ENCODE measurements at places on chromosomes 1 and 21.

- DNase-seq: no peak
Observed at GRCh38 chr1:85465786-85466134, 801 bp upstream of the DDAH1 start.

- DNase-seq: no peak
Observed at GRCh38 chr1:217747156-217747769, 116.1 kb downstream of the SPATA17 start.

DNA sequence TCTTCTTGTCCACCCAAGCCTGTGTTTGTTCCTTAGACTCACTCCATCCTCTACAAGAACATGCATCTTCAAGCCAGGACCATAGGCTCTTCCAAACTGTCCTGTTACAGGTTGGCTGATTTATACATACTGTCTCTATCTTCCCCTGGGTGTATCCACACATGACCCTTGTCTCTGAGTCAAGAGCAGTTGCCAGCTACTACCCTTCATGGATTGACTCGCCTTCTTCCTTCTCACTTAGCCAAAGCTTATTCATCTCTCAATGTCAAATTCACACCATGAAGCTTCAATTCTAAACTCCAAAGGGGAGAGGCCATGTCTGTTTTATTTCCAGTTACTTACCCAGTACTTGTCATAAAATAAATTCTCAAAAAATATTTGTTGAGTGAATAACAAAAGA lies 64.1 kb upstream of the CACHD1 start:
- DNase-seq: no peak

DNA sequence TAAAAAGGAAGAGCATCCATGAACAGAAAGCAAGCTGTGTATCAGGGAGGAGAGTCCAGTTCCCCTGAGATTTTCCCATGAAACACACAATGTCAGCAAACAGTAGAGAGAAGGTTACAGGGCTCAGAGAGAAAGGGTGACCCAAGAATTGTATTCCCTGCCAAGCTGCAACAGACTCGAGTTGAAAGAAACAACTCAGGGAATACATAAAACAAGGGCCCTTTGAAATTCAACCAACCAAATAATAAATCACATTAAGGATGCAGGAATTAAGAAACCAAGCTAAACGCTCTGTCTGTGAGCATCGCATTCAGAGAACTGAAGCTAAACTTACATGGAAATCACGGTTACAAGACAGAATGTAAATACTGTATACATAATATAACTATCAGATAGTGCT lies 20.2 kb downstream of the S100A16 start:
- DNase-seq: no peak

DNA sequence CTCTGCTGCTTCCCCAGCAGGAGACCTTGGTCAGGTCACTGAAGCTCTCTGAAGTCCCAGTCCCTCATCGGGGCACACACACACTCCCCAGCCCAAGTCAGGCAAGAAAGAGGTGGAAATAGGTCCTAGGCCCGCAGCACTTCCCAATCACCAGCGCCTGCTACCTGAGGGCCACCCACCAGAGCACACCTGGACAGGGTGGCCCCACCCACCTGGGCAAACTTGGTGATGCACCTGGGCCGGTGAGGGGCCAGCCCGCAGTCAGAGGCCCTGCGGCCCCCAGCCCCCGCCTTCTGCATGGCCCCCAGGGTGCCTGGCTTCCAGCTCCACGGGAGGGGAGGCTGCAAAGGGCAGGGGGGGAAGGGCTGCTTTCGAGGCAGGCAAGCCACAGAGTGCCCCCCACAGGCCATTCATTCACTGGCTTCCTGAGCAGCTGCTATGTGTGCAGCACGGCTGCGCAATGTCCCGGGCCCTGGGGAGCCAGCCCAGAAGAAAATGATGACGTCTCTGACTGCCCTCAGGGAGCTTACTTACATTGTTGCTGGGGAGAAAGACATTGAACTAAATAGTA lies 4.7 kb downstream of the SH2D5 start:
- DNase-seq: no peak

DNA sequence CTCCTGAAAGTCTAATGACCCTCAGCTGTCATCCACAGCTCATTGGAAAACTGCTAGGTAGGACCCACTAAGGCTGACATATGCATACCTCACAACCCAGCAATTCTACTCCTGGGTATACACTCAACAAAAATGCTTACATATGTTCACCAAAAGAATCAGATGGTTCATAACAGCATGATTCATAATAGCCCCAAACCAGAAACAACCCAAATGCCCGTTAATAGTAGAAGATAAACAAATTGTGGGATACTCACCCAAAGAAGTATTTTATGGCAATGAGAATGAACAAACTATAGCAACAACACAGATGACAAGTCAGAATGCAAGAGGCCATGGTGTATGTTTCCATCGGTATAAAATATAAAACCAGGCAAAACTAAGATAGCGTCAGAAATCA lies 124.6 kb downstream of the HLCS start:
- DNase-seq: no peak

DNA sequence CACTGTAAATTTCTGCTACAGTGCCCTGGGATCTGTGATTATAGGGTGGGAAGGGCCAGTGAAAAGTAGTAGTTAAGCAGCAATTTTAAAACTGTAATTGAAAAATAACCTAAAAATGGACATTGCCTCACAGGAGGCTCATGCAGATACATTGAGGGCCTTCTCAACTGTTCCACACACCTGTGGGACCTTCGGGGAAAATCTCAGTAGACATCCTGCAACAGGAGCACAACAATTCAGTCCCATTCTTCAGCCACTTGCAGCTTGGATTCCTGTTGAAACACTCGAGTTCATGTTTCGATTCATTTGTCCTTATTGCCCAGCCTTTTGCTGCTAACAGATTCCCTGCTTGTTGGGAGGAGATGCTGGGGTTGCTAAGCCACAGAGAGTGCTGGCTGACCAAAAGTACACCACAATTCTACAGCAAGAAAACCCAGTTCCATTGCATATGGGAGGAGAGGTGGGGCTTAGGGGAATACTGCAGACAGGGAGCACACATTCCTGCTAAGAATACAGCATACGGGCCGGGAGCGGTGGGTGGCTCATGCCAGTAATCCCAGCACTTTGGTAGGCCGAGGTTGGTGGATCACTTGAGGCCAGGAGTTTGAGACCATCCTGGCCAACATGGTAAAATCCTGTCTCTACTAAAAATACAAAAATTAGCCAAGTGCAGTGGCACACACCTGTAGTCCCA lies 4.5 kb downstream of the TMCC2 start:
- no peak for DNase-seq

- DNase-seq: no peak
Observed at GRCh38 chr21:33976082-33977016, 60.7 kb upstream of the ATP5PO start.

GRCh38 chr1:45854724-45855123 lies 51.3 kb downstream of the MAST2 start:
- DNase-seq: no peak

DNA sequence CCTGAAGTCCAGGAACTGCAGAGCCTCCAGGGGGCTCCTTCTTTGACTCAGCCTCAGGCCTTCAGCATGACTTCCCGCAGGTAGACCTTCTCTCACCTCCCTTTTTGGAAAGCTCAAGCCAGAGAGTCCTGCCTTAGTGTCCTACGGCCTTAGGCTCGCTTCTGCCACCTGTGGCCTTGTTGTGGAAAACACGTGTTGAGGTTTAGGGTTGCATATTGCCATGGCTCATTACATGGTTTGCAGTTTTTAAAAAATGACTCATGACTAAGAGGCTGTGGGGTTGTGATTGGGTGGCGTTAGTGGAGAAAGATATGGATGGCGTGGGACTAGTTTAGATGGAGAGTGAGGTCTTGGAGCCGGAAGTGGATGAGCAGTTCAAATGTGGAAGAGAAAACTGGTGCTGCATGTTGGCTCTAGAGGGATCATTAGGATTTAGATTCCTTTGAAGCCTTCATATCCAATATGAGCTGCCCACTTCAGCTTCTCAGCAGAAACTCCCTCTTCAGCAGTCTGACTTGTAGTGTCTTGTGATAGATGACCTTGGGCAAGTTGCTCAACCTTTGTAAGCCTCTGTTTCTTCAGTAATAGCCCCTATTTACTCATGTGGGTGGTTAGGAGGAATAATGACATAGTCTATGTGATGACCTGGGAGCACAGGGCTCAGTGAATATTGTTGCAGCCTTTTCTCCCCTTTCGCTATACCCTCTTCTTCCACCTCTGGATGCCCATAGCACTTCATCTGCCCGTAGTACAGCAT lies 6.5 kb upstream of the FGGY start:
- DNase-seq: no peak

Data from activated CD4-positive, CD25-positive, alpha-beta regulatory T cell (primary cell).